RKO (cell line): ENCODE measurements at places on chromosomes 4 and X.

GRCh38 chrX:45775468-45775867 is 574.8 kb upstream of the DIPK2B start:
- peak; percentile 94 for DNase-seq

- DNase-seq, result no peak
Measured at GRCh38 chr4:159267869-159268285, 165.0 kb downstream of the RAPGEF2 start.

GRCh38 chr4:25527034-25527433 is 128.6 kb upstream of the SLC34A2 start:
- DNase-seq, result no peak

DNA sequence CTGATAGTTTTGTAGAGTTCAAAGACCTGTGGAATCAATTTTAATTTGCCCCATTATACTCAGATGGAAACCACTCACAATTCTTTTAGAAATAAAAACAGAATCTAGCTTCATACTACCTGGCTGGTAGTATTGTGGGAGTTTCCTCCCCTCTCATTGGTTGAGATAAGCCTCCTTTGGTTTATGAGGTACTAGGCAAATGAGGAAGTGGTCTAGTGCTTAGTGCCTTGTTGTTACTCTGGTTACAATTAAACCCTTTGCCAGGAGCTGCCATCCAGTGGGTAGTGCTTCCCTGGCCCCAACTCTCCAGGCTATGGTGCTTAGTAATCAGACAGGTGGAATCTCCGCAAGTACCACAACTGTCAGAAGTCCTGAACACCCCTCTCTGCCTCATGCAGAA is 118.3 kb downstream of the CDKL5 start:
- no peak for DNase-seq

DNA sequence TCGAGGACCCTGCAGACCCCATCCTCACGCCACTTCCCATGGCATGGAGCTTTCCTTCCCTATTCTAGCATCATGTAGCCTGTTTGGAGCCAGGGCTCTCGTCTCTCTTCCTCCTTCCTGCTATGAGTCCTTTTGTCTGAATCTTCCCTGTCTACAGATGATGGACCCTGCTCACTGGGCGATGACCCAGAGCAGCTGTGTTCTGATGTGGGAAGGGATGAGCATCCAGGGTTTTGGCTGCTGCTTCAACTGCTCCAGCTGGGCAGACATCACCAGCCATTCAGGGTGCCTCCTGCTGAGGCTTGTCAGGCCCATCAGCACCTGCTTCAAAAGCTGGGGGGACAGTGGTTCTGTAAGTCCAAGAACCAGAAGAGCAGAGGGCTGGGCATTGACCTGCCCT is 3.2 kb upstream of the CCKAR start:
- DNase-seq, result no peak

DNA sequence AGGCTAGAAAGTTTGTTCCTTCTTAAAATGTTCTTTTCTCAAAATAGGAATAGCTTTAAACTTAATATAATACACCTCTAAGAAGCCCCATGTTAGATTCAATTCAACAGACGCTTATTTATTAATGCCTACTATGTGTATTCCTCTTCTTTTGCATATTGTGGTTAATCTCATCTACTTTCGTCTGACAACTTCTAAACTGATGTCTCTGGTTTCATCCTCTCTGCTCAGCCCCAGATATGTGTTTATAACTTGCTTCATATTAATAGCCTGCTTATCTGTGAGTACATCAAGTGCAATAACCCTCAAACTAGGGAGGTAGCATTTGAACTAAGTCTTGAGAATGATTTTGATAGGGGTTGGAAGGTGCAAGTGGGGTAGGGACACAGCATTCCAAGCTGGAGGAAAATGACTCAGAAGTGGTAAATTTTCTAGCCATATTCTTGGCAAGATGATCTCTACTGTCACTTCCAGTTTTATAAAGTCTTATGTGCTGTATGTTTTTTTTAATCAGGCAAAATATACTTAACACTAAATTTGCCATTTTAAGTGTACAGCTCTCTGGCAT is 37.0 kb downstream of the STK26 start:
- DNase-seq, result no peak

- no peak for DNase-seq
Measured at GRCh38 chr4:176614793-176615192, 177.9 kb downstream of the VEGFC start.

- DNase-seq, result no peak
Measured at GRCh38 chrX:112704187-112704586, 24.4 kb upstream of the LHFPL1 start.

DNA sequence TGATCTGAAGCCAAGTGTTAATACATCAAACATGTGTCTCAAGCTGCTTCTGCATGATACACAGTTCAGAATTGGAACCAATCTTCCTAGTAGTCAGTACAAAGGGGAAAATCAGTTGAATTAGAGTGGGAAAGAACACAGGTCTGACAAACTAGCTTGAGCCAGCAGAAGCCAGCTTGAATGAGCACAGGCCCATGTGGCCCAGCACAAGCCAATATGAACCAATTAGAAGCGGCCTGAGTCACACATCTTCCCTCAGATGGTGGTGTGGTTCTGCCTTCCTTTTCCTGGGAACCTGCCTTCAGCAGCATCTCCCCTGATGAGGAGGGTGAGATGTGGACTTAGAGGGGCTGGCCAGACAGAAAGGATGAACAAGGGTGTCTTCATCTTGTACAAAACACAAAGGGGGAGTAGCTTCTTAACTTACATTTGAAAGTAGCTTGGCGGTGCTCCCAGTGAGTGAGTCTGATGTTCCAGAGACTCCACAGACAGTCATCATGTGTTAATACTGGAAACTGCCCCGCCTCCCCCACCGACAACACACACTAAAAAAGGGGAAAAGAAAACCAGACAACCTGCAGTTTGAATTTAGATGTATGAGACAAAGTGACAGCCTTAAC is 72.0 kb downstream of the FRMPD4 start:
- DNase-seq, result peak; percentile 30

DNA sequence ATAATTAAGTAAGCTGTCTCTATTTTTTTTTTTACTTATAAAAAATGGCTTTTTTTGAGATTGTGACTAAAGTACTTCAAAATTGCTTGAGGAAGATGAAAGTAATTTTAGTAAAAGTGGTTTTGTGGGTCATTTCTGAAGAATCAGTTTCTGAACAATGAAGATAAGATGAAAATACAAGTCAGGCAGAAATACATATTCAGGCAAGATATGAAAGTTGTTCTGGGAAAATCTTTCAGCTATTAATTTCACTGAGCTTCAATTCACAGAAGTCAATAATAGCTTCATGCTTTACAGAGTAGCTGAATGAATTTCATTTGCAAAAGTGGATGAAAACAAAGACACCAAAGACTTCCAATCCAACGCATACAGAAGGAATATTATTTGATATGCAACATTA is 305.2 kb upstream of the ARSJ start:
- no peak for DNase-seq

DNA sequence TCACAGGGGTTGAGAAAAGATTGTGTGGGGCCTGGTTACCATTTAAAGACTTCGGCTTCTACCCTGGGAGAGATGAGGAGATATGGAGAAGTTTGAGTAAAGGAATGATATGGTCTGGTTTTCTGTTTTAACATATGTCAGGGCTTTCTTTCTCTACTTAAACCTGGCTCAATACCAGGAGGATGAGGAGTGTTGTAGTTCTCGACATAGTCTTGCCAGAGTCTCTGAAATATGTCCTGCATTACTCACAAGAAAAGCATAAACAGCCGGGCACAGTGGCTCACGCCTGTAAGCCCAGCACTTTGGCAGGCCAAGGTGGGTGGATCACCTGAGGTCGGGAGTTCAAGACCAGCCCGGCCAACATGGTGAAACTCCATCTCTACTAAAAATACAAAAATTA is 16.4 kb upstream of the ACE2 start:
- DNase-seq, result no peak

- DNase-seq, result no peak
Measured at GRCh38 chr4:11605597-11605996, 176.9 kb upstream of the HS3ST1 start.

GRCh38 chr4:67470871-67471270 is 74.4 kb downstream of the CENPC start:
- DNase-seq, result no peak

DNA sequence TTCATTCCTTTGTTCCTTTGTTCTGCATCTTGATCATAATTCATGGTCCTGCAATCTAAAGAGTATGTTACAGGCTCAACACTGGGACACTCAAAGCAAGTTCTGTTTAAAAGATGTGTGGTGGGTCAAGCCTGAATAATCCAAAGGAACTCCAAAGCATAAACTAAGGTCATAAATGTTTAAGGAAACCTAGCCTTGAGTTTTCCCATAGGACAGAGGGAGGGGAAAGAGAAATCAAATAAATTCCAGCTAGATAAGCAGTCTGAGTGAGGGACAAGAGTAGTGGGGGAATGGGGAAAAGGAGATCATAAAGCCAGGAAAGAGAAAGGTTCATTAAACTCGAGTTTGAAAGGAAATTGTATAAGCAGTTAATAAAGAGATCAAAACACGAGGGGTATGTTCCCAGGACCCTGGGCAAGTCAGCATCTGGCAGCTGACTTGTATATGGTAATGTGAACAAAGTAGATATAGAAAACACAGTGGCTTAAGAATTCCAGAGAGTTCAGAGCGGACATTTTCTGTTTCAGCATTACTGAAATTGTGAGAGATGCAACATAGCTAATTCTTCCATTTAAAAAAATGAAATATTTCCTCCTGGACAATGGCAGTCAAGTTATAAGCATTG is 125.8 kb upstream of the EDNRA start:
- DNase-seq, result no peak

- no peak for DNase-seq
Measured at GRCh38 chr4:123301923-123302322, 94.7 kb upstream of the SPRY1 start.

DNA sequence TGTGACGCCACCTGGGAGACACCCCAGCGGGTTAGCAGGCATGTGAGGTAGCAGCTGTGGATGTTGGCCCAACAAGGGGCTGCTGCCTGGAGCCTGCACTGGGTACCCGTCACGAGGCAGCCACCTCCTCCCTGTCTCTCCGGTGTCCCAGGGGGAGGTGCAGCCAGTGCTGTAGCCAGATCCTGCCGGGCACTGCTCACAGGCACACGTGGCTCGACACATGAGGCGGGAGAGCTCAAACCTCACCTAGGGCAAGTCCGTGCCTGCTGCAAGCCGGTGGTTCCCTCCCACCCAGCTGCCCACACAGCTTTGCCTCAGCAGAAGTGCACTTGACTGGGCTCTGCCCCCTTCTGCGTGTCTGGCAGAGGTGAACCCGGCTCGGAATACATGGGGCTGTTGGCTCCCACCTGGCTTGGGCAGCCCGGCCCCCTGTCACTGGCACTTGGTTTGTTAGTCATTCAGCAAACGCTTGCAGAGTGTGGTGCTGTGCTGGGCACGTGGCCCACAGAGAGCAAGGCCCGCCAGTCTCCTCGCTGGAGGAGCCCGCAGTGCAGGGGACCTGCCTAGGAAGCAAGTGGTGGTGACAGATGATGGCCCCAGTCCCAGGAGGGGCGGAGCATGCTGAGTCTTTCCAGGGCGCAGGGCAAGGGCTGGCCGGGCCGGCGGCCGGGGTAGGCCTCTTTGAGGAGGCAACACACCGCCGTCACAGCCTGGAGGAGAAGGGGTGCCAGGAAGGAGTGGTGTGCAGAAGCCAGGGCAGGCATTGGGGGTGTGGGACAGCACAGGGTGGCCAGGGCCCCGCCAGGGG is 10.1 kb upstream of the SH3TC1 start:
- no peak for DNase-seq

DNA sequence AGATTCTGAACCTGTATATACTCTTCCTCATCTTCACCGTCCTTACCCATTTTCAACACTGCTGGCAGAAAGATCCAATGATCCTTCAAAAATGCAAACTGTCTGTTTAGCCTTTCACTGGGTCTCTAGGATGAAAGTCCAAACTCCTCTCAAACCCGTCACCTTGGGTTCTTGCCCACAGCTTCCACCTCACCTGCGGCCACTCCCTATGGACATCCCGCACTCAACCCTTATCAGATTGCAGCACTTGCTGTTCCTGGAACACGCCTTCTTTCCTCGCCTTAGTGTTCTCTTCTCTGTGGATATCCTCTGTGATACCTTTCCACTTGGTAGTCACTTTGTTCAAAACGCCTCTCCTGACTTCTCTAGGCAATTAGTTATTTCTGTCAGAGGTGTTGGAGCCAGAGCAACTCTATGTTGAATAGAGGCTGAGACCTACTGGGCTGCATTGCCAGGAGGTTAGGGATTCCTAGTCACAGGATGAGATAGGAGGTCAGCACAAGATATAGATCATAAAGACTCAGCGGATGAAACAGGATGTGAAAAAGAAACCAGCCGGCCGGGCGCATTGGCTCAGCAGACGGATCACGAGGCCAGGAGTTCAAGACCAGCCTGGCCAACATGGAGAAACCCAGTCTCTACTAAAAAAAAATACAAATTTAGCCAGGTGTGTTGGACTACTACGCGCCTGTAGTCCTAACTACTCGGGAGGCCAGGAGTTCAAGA is 4.2 kb upstream of the NOCT start:
- DNase-seq, result no peak

DNA sequence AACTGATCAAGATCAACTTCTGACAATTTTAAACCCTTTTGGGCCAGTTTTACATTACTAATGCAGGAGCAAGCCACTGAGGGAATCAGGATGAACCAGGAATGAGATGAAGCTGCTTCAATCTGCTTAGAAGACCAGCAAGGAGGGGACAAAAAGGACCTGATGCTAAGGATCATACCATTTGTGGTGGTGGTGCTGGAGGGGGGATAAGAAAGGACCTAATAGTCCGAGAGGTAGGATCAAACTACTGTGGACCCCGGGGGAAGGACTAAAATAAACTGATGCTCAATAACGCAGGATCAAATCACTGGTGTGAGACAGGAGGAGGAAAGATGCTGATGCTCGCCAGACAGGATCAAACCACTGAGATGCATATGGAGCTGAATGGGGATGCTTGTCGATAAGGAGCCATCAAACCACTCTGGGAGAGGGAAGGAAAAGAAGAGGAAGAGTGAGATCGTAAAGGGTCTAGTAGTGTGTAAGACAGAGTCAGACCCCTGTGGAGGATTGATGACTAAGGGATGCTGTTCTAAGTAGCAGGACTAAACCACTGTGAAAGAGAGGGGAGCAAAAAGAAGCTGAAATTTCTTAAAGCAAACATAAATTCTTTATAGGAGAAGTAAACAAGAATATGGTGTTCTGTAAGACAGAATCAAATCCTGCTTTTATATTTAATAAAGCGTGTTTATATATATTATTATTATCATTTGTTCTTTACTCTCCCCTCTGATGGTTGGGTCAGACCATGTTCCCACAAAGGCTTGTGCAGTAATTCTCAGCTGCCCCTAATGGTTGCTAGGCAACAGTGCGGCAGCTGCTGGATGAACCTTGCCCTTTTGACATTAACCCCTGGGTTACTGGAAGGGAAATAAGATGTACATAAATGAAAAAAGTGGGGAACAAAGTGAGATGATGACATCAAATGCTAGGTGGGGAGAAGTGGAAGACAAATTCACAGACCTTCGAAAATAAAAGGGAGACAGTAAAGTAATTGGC is 432.5 kb upstream of the FGF16 start:
- peak; percentile 15 for DNase-seq
